ENCODE measurements at places on chromosomes 6 and 20.

GRCh38 chr6:36752187-36752885 is 54.7 kb downstream of the RAB44 start:
- DNase-seq = no peak

DNA sequence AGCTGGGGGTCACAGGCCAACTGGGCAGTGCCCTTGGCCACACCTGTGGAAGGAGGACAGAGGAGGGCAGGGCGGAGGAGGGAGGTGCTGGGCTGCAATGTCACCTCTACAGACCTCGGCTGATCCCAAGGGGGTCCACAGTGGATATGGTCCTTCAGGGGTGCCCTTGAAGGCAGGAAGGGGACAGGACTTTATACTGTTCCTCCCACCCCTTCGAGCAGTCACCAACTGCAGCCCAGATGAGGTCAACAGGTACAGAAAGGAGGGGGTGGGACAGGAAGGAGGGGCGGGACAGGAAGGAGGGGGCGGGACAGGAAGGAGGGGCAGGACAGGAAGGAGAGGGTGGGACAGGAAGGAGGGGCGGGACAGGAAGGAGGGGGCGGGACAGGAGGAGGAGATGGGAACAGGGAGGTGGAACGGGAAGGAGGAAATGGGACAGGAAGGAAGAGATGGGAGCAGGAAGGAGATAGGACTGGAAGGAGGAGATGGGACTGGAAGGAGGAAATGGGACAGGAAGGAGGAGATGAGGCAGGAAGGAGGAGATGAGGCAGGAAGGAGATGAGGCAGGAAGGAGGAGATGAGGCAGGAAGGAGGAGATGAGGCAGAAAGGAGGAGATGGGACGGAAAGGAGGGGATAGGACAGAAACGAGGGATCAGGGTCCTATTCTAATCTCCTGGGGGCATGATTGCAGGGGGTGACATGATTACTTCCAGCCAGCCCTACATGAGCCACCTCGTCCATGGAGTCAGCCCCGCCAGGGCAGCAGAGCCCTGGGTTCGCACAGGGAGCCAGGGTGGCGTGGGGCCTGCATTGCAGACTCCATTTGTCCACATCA is 19.4 kb upstream of the MRGBP start:
- no peak for DNase-seq

DNA sequence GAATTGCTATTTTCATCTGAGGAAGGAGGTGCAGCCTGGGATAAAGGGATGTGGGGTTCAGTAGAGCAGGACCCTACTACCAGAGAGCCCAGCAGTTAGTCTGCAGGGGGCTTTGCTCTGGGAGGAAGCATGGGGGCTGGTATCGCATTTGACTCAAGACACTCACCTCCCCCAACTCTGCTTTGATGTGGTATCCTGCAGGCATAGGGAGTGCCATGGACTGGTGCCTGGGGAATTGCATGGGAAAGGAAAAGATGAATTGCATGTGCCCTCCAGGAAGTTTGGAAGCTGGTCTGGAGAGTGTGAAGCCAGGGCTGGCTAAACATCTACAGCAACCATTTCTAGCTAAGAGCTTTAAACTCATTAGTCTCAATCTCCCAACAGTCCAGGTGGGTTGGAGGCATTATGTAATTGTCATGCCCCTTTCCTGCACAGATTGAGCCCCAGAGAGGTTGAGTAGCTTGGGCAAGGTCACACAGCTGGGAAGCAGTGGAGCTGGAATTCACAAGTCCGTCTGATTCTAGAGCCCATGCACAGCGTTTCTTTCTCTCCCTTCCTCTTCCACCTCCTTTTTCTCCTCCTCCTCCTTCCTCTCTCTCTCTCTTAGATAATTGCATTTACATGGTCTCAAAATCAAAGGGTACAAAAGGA is 26.2 kb upstream of the PNPLA1 start:
- DNase-seq = no peak

GRCh38 chr6:148367411-148368024 is 24.9 kb downstream of the SASH1 start:
- peak; percentile 97 for DNase-seq

GRCh38 chr6:42349753-42350511 is 101.8 kb downstream of the TRERF1 start:
- no peak for DNase-seq

DNA sequence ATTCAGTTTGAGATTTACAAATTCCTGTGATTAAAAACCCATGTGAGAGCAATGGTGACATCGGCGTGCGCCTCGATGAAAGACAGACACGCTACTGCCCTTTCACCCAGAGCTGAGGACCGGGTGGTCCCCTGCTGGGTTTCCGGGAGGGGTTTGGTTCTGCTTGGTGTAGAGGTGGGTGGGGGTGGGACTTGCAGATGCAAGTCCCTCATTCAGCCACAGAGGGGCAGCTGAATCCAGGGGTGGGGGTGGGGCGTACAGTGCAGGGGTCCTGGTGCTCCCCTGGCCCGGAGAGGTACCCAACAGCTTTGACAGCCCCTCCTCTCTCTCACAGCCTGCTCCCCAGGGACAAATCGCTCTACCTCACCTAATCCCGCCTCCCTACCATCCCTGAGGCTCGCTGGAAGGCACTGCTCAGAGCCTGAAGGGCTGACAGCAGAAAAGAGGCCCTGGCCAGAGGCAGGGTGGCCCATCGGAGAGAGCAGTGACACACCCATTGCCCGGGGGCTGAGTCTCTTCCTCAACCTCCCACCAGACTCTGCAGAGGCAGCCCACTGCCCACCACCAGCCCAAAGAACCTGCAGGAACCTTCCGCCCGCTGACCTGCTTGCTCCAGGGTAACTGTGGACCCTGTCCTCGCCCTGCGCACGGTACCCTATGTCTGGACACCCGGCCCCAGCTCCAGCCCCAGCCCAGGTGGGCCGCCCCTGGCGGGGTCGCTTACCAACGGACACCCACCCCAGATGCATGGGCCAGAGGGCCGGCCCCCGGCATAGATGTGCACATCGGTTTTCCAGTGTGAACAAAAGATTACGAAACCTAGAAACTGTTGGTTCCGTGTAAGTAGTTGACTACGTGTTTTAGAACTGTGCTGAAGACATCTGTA is 118.4 kb downstream of the JPH2 start:
- DNase-seq = no peak

DNA sequence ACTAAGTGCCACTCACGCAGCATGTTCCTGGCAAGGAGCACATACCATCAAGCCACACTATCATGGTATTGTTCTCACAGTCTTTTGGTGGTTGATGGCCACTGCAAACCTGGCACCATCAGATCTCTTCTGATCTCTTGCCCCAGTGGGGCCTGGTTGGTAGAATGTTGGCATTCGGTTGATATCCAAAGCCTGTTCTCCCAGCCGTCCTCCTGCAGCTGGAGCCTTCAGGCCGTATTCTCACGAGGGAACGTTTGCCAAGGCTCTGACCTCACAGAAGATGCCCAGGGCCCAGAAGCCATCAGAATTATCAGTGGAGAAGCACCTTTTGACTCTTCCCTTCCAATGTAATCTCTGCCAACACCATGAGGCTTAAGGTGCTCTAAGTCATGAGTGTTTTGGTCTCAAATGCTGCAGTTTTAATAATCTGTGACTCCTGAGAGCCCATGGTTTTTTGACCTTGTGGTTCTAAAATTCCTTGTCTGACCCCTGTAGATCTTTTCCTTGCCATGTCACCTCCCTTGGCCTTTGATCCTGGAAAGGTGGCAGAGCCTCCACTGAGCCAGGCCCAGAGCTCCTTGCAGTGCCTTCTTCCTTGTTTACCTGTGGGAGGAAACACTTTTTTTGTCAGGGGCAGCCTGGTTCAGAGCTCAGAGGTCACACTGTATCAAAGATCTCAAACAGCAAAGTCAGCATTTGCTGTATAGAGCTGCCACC is 27.8 kb downstream of the POFUT1 start:
- DNase-seq = no peak

DNA sequence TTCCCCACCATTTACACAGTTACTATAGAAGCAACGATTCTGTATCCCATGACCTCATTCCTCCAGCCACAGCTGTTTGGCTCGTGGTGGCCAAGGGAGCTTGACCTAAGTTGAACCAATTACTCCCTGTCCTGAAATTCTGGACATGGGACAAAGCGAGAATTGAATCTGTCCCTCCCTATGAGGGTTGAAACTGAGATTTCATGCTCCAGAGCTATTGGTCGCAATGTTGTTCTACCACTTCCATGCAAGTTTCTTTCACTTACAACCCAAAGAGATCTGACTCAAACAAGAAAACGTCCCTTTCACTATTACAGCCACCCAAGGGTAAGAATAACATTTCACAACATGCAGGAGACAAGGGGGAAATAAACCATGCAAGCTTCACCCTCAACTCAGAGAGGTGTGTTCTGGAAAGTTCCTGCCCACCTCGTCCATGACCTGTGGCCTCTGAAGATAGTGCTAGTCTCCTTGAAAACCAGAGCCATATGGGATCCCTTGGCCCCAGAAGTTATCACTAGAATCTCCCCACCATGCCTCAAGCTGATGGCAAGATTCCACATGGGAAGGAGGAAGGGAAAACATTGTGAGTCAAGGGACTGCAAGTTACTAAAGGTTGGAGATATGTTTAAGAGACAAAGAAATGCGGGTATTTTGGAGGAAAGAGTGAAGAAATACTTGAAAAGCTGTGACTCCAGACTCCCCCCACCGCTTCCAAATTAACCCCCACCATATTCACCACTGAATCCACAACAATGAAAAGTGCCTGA is 74.5 kb upstream of the SRSF6 start:
- DNase-seq = peak; percentile 31

DNA sequence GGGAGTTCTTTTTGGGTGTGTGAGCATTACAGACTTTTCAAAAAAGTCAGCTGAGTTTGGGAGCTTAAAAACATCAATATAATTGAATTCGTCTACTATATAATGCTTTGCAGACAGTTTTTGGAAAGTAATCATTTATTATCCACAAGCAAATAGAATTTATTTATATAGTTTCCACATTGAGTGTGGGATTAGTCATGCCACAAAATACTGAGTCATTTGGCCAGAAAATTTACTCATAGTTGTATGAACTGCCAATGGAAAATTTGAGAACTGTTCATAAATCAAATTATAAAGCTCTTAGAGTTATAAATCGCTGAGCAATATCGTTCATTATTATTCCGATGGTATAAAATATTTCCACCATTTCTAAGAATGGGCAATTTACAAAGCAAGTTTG is 5.0 kb downstream of the BEND6 start:
- peak; percentile 52 for DNase-seq

GRCh38 chr20:51484141-51484815 is 58.2 kb downstream of the NFATC2 start:
- DNase-seq = no peak

- no peak for DNase-seq
Observed at GRCh38 chr6:34658605-34659265, 37.8 kb downstream of the ILRUN start.

DNA sequence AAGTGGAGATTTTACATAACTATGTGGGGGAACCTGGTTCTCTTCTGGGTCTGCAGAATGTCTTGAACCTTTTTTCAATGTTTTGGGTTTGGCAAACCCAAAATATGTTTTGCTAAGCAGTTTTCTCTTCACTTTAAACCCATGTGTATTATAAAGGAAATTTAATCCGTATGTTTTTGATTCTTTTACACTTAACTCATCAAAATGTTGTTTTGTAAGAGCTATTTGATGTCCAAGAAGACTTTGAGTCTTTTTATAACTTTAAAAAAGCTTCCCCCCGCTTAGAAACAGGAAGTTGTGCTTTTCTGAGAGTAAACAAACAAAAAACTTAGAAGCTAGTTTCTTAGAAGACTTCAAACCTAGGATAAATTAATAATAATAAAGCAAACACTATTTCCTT is 81.9 kb upstream of the CEP162 start:
- DNase-seq = no peak

- no peak for DNase-seq
Observed at GRCh38 chr6:81328700-81329099, 423.8 kb downstream of the TENT5A start.

DNA sequence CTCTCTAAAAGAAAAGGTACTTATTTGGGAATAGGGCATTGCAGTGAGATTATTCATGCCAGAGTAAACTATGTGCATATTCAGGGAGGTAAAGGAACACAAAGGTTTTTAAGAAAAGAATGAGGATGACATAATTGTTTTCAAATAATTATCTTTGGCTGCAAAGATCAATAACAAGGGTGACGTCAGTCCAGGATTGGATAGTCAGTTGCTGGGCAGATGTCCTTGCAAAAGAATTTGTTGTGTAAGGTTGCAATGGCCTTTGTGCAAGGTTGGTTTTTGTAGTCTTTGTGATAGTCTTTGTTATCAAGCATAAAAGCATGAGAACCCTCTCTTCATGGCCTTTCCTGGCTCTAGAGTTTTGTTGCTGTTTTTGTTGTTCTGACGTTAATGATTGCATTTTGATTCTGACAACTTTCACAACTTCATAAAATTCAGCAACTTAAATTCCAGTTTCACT is 17.7 kb downstream of the LOC128125822 start:
- DNase-seq = no peak

- DNase-seq = peak; percentile 32
Observed at GRCh38 chr6:36907781-36908180, 22.0 kb downstream of the C6orf89 start.

GRCh38 chr6:53382421-53382820 is 33.7 kb upstream of the ELOVL5 start:
- peak; percentile 27 for DNase-seq

GRCh38 chr20:61123751-61124368 is 128.2 kb upstream of the CDH4 start:
- no peak for DNase-seq

DNA sequence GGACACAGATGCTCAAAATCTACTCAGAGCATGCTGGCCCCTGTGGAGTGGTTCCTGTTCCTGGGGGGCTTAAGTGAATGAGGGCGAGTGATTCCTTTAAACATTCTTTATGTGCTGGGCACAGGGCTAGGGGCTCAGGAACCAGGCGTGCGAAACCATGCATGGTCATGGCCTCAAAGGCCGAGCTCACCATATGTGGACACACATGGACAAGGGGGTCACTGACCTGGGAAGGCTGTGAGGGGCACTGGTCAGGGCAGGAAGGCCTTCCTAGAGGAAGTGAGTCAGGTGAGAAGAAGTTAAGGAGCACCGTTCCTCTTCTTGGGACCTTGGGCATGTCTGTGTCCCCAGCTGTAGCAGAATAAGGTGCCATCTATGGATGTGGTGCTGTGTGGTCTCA is 74.6 kb upstream of the BHLHE23 start:
- DNase-seq = no peak

- no peak for DNase-seq
Observed at GRCh38 chr6:19160081-19160730, 677.0 kb upstream of the ID4 start.

DNA sequence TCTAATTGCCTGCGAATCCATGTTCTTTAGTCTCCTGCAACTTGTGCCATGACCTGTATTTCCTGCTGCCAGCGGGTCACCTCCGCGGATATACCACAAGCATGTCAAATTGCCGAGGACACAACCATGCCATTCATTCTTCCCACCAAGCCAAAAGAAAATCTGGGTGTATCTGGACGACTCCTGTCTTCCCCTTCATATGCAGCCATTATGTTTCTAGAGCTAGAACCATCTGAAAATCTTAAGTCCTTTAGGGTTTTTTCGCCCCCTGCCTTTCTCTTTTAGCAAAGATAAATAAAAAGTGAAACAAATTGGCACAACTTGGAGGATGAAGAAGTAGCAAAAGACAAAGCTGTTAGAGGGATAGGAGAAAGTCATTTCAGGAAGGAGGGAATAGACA is 242.6 kb downstream of the ARID1B start:
- peak; percentile 25 for DNase-seq

- DNase-seq = no peak
Observed at GRCh38 chr6:92196325-92196724, 1223.0 kb downstream of the EPHA7 start.

- no peak for DNase-seq
Observed at GRCh38 chr20:48482790-48483189, 345.0 kb downstream of the PREX1 start.

All from fibroblast of pulmonary artery (primary cell).